Activated naive CD4-positive, alpha-beta T cell treated with anti-CD3 and anti-CD28 coated beads, Interleukin-2, amount 50 U/mL, for 72 hours (primary cell): ENCODE measurements at places on chromosomes 1 and 21. TPM values are rescaled to one million over a fixed set of nuclear protein-coding genes. Genes with fewer than 3 reads are reported as not detected.

The CLDN19 gene
- not detected for total RNA-seq

The TDRD5 gene
- not detected for total RNA-seq

The ZNF593OS gene
- total RNA-seq, result not detected

The LRRC3 gene
- total RNA-seq, result 5.6 TPM

The MPL gene
- not detected for total RNA-seq

The PGLYRP4 gene
- not detected for total RNA-seq

The HNRNPCL1 gene
- total RNA-seq, result not detected

The CCDC27 gene
- not detected for total RNA-seq

The CORT gene
- 0.32 TPM for total RNA-seq

The BRINP3 gene
- not detected for total RNA-seq

The SLC44A5 gene
- total RNA-seq, result 0.07 TPM

The AIRE gene
- not detected for total RNA-seq

The MFAP2 gene
- not detected for total RNA-seq

The MANEAL gene
- 1.0 TPM for total RNA-seq

The GTF2B gene
- total RNA-seq, result 40.0 TPM

The MYBPH gene
- not detected for total RNA-seq

The RHBDL2 gene
- not detected for total RNA-seq

The TMOD4 gene
- 0.77 TPM for total RNA-seq

The NR1I3 gene
- total RNA-seq, result not detected

The BMP8B gene
- total RNA-seq, result 0.11 TPM

The COL8A2 gene
- 0.11 TPM for total RNA-seq

The OXCT2 gene
- 1.2 TPM for total RNA-seq

The OPTC gene
- not detected for total RNA-seq

The CNTN2 gene
- total RNA-seq, result not detected

The ADAMTSL4 gene
- total RNA-seq, result 2.9 TPM

The LCE2A gene
- total RNA-seq, result not detected

The ZSWIM5 gene
- total RNA-seq, result 2.9 TPM

The PODN gene
- not detected for total RNA-seq

The PLEKHN1 gene
- 5.0 TPM for total RNA-seq

The EDARADD gene
- 1.6 TPM for total RNA-seq

The ZNF695 gene
- total RNA-seq, result 0.77 TPM

The KCNE1 gene
- 0.27 TPM for total RNA-seq

The UBL4B gene
- total RNA-seq, result not detected

The IGSF3 gene
- 1.6 TPM for total RNA-seq

The VAV3 gene
- total RNA-seq, result 4.7 TPM

The SLC35F3 gene
- 0.49 TPM for total RNA-seq

The CASQ2 gene
- not detected for total RNA-seq
